ENCODE measurements at places on chromosomes 1 and 21.

DNA sequence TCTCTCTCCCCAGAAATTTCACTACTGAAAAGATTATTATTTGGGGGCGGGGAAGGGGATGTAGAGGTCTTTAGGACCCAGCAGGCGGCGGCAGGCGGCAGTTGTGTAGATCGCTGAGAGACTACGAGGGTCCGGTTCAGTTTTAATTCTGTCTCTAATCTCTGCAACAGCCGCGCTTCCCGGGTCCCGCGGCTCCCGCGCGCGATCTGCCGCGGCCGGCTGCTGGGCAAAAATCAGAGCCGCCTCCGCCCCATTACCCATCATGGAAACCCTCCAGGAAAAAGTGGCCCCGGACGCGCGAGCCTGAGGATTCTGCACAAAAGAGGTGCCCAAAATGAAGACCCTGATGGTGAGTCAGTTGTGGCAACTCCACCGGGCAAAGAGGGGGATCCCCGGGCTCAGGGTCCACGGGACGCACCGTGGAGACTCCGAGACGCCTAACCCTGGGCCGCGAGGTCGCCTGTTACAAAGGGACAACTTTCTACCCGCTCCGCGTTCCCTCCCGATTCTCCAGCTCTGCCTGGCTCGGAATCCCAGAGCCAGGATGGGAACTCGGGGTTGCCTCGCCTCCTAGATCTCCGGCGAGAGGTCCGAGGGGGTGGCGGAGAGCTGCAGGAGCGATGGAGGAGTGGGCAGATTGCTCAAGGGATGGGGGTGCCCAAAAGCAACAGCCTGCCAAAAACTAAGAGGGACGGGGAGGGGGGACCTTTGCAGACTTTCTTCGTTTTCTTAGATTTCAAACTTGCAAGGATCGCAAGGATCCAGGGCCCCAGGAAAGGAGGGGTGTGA, at the start of gene ST6GALNAC5:
ST6GALNAC5 (plus strand) TSS at position 139 of the 789 bp plus-strand sequence.
- DNase-seq, result no peak

DNA sequence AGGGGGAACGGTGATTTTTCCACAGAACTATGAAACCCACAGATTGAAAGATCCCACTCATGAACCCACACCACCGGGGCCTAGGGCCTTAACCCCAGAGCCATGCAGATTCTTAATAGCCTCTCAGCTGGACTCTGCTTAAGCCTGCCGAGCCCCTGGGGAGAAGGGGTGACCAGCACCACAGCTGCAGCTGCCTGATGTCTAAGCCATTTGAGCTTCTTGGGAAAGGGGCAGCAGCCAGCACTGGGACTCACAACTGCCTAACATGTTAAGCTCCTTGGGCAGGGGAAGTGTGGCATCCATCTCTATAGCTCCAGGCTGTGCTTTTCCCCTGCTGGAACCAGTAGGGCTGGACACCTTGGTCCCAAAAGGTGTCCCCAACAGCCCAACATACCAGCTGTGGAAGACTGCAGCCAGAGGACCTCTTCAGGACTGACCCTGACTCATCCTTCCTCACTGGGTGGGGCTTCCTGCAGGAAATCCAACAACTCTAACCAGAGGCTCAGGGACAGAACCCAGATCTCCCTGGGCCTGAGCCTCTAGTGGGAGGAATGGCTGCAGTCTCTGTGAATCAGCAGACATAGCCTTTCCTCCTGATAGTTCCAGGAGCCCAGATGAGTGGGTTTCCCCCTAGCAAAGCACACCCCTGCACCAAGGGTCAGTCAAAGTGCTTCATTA, 34.6 kb upstream of the FMO3 start:
- no peak for DNase-seq

DNA sequence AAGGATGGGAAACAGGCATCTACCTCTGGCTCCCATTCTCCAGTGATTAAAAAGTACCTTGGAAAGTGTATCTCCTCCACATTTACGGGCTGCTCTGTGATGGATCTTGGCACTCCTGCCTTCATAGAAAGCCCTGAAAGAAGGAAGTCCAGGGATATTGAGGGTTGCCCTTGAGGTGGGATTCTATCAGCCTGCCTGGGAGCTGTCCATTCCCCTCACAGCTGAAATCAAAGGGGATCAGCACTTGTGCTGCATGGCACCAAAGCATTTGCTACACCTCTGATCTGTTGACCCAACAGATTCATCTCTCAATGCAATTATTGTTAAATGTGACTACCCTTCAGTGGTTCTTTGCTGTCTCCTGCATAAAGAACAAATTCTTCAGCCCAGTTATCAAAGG, 442.0 kb upstream of the RUNX1 start:
- no peak for DNase-seq

GRCh38 chr1:193850745-193851144, 664.3 kb upstream of the B3GALT2 start:
- DNase-seq, result no peak

DNA sequence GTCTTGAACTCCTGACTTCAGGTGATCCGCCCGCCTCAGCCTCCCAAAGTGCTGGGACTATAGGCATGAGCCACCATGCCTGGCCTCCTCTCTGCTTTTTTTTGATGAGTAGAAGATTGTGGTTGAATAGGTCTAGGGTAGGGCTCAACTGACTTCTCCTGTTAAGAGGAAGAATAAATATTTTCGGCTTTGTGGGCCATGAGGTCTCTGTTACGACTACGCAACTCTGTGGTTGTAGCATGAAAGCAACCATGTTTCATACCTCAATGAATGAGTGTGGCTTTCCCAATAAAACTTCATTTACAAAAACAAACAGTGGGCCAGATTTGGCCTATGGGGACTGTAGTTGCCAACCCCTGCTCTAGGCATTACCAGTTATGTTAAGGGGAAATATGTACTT, 67.8 kb downstream of the NID1 start:
- no peak for DNase-seq

DNA sequence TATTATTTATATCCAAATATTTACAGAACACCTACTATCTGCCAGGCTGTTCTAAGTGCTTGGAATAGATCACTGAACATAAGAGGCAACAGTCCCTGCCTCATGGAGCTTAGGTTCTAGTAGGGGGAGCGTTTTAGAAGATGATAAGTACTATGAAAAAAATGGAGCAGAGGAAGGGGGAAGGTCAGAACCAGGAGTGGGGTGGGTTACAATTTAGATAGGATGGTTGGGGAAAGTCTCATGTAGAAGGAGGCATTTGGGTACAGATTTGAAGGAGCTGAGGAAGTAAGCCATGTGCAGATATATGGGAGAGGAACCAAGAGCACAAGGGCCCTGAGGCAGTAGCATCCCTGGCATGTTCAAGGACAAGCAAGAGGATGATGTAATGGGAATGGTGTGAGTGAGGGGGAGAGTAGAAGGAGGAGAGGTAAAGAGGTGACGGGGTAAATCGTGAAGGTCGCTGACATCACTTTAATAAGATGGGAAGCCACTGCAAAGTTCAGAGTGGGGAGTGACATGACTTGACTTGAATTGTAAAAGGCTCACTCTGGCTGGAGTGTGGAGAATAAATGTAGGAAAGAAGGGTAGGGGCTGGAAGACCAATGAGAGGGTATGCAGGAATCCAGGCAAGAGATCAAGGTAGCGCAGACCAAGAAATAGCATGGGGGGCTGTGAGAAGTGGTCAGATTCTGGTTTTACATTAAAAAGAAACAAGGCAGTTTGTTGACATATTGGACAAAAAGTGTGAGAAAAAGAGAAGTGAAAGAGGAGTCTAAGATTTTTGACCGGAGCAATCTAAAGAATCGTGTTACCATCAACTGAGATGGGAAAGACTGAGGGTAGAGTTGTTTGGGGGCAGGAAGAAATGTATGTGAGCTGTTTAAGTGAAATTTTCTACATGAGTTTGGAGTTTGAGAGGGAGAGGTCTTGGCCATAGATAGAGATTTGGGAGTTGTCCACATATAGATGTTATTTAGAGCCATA, 92.6 kb downstream of the LPAR3 start:
- no peak for DNase-seq

DNA sequence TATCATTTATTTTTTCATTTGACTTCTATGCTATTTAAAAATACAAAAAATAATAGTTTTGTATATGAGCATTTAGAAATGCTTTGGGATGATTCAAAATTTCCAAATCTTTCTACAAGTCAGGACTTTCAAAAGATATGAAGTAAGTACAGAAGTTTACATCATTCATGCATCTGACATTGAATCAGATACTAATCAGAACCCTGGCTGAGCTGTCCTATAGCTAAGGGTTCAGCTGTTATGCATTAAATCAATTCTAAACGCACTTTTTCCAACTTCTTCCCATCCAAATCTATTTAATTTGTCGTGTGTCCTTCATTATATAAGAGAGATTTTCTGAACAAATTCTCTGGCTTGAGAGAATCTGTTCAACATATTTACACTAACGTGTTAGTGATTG, 779.4 kb downstream of the LTN1 start:
- DNase-seq, result no peak

DNA sequence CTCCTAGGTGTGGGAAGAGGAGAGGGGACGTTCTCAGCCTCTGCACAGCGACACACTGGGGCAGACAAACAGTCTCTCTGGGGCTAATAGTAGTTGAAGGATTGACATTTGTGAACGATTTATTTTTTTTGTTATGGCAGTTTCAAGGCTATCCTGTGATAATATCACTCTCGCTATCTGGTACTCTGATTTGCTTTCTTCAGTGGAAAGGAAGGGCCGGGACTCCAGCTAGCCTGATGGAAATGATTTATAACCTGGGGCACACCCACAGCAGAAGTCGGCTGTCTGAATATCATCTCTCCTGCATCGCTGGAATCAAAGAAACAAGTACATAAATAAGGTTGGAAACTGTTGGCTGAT, 122.7 kb downstream of the KCNN3 start:
- DNase-seq, result no peak

GRCh38 chr1:154911691-154912550, 24.6 kb downstream of the PMVK start:
- no peak for DNase-seq

GRCh38 chr1:111591937-111592336, 27.7 kb upstream of the RAP1A start:
- no peak for DNase-seq

GRCh38 chr1:12157366-12158231, 9.2 kb upstream of the TNFRSF1B start:
- no peak for DNase-seq

- no peak for DNase-seq
Measured at GRCh38 chr1:5891736-5892135, 100.5 kb downstream of the NPHP4 start.

DNA sequence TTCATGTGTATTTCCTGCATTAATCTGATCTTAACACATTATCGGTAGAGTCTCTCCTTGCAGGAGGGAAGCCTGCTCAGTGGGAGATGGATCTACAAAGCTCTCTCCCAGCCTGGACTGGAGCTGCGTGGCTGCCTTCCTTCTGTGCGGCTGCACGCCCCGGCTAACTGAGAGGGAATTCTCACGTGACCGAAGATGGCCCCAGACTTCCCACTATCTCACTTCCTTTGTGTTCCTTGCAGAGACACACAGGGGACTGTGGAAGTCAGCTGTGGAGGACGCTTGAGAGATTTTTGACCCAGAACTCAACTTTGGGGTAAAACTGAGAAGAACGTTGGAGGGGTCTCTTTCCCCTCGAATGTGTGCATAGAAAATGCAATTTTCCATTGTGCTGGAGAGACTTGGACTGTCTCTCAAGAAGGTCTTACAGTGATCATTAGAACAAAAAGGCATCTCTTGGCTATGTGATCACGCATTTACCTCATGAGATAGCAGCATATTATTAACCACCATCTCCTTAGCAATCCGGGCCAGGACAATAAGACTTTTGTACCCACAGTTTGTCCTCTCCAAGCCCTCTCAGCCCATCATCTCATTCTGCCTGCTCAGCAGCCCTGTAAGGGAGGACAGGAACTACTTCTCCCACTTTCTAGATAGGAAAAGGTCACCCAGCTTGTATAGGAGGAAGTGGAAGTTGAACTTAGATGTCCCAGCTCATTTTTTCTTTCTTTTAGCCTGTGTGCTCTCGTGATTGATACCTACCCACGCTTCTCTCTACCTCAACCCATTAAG, 49.3 kb upstream of the TARBP1 start:
- DNase-seq, result no peak

DNA sequence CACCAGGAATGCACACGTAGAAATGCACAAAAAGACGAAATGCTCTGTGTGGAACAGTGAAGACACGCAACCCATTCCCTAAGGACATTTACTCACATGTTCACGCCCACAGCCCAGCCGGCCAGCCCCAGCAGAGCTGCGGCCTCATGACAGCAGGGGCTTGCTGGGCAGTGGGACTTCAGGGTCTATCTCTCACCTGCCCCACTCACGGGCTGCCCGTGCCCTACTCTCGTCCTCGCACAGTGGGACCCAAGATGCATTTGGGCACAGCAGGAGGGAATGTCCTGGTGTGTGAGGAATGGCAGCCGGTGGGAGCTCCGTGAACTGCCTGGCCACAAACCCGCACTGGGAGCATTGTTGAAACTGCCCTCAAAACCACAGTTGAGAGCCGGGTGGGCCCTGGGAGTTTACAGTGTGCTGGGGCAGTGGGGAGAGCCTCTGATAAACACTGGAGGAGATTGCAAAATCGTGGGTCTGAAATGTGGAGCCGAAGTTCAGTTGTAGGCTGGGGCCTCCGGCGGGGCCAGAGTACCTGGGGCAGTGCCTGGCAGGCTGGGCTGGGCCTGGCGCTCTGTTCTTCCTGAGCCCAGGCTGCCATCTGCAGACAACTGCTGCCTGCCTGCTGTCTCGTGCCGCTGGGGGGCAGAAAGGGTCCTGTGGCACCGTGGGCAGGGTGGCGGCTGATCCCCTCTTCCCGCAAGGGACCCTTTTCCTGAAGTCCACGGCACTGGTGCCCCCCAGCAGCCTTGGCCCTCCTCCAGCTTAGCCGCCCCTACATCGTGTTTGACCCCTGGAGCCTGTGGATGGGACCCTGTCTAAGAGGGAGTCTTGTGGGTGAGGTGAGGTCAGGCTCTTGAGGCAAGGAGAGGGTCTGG, 20.7 kb upstream of the POFUT2 start:
- DNase-seq, result no peak

GRCh38 chr1:60916906-60917305, 165.5 kb upstream of the NFIA start:
- no peak for DNase-seq

DNA sequence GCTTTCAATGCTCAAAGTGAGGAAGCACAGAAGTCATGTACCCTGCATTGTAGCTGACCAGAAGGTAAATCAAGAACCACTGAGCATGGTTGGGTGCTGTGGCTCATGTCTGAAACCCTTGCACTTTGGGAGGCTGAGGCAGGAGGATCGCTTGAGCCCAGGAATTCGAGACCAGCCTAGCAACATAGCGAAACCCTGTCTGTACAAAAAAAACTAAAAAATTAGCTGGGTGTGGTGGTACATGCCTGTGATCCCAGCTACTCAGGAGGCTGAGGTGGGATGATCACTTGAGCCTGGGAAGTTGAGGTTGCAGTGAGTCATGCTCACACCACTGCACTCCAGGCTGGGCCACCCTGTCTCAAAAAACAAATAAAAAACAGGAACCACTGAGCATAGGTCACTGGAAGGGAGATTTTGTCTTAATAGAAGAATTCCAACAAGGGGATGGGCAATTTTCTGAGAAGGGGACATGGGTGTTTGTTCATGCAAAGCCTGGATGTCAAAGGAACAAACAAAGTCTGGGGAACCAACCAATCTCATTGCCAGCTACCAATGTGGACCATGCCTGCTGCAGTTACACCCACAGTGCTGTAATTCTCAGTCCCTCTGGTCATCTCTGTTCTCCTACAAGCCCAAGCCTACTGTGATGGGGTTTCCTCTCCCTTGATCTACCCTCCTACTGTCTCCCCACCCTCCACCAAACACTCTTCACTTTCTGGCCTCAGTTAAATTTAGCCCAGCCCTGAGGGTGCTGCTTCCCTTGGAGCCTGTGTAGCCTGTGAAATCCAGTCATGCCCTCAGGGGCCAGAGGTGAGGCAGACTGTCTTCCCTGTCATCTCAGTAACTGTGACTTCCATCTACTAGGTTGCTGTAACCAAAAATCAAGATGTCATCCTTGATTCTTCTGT, 47.9 kb downstream of the ELF3 start:
- DNase-seq, result no peak

Measured in hematopoietic multipotent progenitor cell treated with erythropoietin and hydrocortisone succinate and interleukin-3 and kit ligand, for 15 days (in vitro differentiated cells).